Effector CD4-positive, alpha-beta T cell (primary cell): ENCODE measurements at places on chromosomes 4 and X.

DNA sequence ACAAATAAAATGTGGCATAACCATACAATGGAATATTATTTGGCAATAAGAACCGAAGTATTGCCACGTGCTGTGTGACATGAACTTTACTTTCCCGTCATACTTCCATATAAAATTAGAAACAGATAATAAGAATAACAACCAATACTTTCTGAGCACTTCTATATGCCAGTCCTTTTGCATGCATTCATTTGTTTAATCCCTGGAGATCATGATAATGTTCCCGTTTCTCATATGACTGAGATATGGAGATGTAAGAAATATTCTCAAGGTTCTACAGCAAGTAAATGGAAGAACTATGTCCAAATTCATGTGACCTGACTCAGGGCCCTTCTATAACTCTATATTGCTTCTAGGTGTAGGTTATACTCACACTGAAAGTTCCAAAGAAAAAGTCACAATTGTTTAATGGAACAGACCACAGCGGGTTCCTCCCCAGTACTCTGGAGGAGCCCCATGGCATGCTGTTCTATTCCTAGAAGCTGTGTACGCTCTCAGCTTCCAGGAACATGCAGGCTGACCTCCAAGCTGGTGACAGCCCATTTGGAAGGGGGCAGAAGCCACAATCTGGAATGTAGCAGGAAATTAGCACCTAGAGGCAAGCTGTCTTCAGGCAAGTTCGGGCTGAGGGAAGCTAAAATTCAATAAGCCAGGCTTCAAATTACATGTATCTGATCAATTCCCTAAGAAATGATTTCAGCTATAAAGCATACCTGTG is 31.5 kb downstream of the QDPR start:
- DNase-seq, result no peak

DNA sequence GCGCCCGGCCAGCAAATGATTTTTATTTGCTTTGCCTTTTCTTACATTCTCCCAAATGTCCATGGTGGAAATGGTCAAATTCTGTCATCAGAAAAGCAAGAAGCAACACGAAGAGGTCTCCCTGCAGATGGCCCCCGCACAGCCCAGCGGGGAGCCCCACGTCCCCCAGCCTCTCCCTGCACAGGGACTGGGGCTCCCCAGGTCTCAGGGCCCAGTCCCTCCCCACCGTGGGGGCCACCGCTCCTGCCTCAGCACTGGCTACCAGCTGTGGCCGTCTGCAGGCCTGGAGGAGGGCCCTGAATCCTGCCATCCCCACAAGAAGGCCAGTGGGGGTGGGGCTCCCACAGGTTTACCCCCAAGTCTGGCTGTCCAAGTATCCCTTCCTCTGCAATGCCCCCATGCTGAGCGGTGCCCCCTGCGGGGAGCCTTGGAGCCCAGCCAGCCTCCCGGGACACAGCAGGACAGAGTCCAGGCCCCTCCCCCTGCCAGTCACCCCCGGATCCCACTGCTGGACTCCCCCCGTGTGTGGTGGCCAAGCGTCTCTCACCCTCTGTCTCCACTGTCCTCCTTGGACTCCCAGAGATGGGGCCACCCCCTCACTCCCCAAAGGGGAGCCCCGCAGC is 38.2 kb upstream of the ADRA2C start:
- DNase-seq, result no peak

GRCh38 chr4:142549248-142549647 is 296.9 kb downstream of the INPP4B start:
- DNase-seq, result no peak

DNA sequence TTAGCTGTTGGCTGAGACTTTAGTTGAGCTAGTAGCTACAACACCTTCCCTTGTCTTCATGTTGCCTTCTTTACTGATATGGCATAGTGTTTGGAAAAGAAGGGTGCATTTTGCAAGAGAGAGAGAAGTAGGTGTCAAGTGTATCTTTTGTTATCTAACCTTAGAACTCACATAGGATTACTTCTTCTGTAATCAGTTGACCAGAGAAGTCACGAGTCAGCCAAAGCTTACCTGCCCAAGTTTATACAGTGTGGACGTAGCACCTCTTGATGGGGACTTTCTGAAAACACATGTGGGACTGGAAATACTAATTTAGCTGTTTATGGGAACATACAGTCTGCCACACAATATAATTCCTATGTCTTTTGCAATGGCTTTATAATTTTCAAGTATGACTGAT is 56.0 kb downstream of the UGT8 start:
- no peak for DNase-seq

DNA sequence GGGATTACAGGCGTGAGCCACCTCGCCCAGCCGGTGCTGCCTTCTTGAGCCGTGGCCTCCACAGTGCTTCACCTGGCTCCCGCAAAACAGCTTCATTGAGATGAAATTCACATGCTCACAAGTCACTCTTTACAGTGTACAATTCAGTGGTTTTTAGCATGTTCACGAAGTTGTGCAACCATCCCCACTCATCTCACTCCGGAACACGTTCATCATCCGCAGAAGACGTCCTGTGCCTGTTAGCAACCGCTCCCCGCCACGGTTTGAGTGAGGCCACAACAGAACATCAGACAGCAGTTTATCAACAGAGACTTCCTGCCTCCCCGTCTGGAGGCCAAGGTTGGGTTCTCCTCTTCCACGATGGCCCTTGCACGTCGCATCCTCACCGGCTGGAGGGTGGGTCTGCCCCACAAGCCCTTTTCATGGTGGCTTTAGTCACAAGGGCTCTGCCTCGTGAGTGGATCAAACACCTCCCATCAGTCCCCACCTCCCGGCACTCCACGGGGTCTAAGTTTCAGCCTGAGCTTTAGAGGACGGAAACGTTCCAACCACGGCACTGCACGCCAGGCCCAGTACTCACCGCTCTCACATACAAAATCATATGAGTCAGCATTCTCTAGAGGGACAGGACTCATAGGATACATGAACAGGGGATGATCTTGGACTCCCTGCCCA is 29.6 kb upstream of the SPON2 start:
- DNase-seq, result peak; percentile 78

DNA sequence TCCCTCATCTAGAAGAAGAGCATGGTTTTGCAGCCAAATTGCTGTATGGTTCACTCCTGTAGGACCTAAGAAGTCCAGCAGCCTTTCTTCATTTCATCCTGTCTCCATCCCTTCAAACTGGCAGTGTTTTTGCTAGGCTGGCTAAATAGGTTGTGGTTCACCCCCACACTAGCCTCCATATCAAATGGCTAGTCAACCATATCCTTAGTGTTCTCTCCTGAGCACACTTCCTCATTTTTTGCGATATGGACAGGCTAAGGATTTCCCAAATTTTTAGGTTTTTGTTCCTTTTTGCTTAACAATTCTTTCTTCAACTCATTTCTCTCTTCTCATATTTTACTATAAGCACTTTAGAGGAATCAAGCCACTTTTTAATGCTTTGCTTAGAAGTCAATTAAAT is 98.8 kb upstream of the NOCT start:
- DNase-seq, result no peak

GRCh38 chr4:149781150-149781549 is 34.5 kb downstream of the IQCM start:
- no peak for DNase-seq

GRCh38 chr4:6128221-6128850 is 72.0 kb downstream of the JAKMIP1 start:
- no peak for DNase-seq

DNA sequence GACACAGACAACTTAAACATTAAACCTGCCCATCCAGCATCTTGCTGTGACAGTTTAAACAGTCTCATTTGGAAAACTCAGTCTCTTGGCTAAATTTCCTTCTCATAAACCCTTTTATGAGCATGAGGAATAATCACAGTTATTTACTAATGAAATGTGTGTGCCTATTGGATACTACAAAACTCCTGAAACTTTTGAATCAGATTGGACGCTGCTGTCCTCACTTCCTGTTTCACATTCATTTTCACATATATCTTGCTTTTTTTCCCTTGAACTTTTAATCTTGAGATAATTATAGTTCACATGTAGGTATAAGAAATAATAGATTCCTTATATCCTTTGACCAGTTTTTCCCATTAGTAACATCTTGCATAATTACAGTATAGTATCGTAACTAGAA is 111.7 kb downstream of the CDKL5 start:
- no peak for DNase-seq

DNA sequence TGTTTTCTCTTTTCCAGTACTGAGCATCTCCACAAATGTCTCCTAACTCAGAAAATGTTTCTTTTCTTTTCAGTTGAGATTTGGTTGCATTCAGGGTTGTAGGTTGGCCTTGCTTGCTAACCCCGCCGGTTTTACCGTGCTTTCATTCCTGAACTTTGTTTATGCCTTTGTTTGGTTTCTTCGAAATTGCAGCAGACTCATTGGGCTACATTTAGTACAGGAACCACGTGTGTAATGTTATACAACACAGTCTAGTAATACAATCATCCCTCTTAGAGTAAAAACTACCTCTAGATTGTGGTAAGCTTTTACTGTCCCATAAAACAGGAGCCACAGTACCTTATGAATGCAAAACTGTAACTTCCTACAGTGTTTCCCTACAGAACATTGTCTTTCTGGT is 57.9 kb downstream of the CCKAR start:
- DNase-seq, result no peak

DNA sequence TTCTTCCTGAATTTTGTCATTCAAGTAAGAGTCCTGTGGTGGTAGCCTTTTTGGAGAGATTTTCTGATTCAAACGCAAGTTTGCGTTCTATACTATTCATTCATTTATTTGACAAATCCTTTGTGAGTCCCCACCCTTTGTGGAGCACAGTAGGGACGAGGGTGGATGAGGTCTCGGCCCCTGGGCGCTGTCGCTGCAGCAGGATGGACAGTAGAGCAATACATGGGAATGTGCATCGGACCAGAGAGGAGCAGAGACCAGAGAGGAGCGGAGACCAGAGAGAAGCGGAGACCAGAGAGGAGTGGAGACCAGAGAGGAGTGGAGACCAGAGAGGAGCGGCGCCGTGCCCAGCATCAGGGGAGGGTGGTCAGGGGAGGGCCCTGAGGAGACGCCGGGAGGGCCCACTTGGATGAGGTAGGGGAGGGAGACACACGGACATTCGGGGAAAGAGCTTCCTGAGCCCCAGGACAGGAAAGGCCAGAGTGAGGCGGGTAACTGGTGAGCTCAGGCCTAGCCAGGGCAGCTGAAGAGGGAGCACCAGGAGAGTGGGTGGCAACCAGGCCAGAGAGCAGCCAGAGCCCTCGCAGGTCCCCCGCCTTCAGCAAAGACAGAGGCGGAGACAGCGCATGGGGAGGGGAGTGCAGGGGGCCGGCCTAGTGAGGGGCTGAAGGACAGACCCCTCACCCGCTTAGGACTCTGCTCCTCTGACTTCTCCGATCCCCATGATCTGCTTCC is 67.3 kb downstream of the NAT8L start:
- DNase-seq, result no peak

DNA sequence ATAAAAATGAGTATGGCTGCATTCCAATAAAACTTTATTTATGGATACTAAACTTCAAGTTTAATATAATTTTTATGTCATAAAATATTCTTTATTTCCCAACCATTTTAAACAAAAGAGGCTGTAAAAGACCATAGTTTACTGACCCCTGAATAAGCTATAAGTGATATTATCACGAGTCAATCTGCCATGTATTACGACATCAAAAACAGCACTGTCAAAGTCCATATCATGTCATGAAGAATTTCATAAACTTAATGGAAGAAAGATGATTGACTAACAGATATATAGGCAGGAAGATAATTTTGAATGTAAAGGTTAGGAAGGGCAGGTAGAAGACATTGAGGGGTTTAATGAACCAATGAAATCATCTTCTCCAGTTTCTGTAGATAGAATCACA is 18.2 kb downstream of the TMEM156 start:
- DNase-seq, result no peak

GRCh38 chr4:7790023-7790422 is 149.6 kb downstream of the AFAP1 start:
- no peak for DNase-seq

- DNase-seq, result no peak
These were observed 55.6 kb downstream of the MAP7D2 start for GRCh38 chrX:20060961-20061748.
